ENCODE measurements at places on chromosomes 6 and 20.

GRCh38 chr20:42406826-42407225, 782.9 kb downstream of the PTPRT start:
- no peak for DNase-seq

DNA sequence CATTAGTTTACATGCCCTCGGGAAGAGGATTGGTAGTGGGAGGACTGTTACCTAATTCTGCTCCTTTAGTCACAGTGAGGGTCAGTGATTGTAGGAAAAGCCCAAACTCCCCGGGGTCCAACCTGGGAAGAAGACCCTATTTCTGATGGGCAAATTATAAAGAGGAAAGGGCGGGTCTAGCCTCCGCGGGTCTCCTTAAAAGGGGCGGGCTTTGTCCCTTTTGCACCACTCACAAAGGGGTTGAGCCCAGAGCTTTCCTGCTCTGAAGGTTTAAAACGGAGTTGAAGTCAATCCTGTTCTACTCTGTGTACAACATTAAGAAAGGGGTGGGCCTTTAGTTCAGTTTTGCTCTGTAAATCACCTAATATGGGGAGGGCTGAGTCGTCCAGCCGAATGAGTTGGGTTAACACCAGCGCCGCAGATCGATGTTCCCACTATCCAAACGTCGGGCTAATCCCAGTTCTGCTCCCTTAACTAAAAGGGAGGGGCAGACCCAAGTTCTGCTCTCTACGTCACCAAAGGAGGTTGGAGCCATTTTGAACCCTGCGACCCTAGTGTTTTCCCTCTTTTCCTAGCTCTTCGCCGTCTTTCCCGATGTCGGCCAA, 920 bp upstream of the RNF5 start:
- peak; percentile 90 for DNase-seq

- no peak for DNase-seq
Observed at GRCh38 chr20:53142225-53143127, 170.3 kb downstream of the TSHZ2 start.

- DNase-seq = no peak
Observed at GRCh38 chr6:12361042-12361765, 71.0 kb downstream of the EDN1 start.

- DNase-seq = no peak
Observed at GRCh38 chr6:15769511-15770018, 106.7 kb upstream of the DTNBP1 start.

DNA sequence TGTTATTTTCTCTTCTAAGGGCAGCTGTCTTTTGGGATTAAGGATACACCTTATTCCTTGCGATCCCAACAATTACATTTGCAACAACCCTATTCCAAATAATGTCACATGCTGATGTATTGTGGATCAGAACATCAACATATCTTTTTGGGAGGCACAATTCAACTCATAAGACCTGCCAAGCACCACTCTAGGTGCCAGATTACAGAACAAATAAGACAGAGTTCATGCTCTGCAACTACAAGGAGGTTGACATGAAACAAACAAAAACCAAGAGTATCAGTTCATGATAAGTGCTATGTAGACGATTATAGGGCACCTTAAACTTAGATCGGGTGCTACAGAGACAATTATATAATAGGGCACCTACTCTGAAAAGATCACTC, 203.2 kb upstream of the SGK1 start:
- no peak for DNase-seq

DNA sequence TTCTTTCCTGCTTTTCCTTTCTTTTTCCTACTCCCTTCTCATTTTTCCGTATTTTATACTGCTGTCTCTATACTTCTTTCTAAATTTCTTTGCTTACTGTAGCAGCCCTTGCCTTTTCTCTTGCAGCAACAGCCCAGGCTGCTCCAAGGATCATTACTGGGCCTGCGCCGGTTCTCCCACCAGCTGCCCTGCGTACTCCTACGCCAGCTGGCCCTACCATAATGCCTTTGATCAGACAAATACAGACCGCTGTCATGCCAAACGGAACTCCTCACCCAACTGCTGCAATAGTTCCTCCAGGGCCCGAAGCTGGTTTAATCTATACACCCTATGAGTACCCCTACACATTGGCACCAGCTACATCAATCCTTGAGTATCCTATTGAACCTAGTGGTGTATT, 148.8 kb downstream of the QKI start:
- no peak for DNase-seq

- DNase-seq = no peak
Observed at GRCh38 chr20:48783533-48784272, 44.1 kb downstream of the PREX1 start.

- DNase-seq = no peak
Observed at GRCh38 chr20:9577397-9577796, 63.0 kb downstream of the LAMP5 start.

- DNase-seq = no peak
Observed at GRCh38 chr20:61204206-61204605, 47.9 kb upstream of the CDH4 start.

GRCh38 chr6:144896289-144896688, 611.2 kb downstream of the UTRN start:
- DNase-seq = no peak

DNA sequence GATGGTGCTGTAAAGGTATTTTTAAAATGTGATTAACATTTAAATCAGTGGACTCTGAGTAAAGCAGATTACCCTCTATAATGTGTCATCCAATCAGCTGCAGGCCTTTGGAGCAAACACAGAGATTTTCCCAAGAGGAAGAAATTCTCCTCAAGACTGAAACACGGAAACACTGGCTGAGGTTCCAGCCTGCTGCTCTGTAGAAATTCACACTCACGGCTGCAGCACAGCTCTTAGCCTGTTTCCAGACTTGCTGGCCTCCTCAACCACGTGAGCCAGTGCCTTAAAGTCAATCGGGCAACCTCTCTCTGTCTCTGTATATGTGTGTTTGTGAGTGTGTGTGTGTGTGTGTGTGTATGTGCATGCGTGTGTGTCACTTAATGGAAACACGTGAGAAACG, 41.1 kb downstream of the PDE10A start:
- DNase-seq = no peak

DNA sequence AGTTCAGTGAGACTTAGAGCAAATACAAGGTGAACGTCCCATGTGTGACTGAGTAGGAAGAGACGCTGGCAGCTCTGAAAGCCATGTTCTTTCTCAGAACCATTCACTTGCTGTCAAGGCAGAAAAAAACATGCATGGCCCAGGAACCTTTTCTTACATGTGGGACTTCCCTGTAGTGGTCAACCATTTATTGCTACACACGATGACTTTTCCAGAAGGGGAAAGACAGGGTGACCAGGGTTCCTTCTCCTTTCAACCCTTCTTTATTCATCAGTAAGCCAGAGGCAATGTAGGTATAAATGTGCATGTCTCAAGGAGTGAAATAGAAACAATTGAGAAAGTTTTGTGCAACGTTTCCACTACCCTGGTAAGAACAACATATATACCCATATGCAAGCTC, 189.0 kb downstream of the NFATC2 start:
- DNase-seq = no peak

- DNase-seq = no peak
Observed at GRCh38 chr6:162200945-162201690, 526.4 kb downstream of the PRKN start.

GRCh38 chr6:24524805-24525204, 30.0 kb downstream of the ALDH5A1 start:
- DNase-seq = no peak

- DNase-seq = no peak
Observed at GRCh38 chr6:36232172-36232571, 35.6 kb downstream of the BRPF3 start.

- no peak for DNase-seq
Observed at GRCh38 chr6:150302520-150303176, 66.2 kb upstream of the IYD start.

DNA sequence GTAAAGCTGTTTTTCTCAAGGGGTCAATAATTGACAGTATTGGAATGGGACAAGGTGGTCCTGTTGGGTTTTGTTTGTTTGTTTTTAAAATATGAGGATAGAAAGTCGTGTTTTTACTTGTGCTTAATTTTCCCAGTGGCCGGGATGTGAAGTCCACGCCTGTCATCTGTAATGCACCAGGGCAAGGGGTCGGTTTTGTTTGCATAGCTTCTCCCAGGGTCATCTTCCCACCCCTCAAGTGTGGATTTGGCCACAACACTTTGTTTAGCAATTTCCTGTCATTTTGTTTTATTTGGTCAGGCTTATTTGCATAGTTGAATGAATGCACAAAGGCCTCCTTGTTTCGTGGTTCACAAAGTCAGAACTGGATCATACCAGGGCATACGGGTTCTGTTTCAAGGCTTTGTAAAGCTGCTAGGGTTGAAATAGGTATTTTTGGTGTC, 29.8 kb downstream of the SYNJ2 start:
- DNase-seq = no peak

GRCh38 chr20:20505554-20505953, 137.7 kb downstream of the INSM1 start:
- no peak for DNase-seq

DNA sequence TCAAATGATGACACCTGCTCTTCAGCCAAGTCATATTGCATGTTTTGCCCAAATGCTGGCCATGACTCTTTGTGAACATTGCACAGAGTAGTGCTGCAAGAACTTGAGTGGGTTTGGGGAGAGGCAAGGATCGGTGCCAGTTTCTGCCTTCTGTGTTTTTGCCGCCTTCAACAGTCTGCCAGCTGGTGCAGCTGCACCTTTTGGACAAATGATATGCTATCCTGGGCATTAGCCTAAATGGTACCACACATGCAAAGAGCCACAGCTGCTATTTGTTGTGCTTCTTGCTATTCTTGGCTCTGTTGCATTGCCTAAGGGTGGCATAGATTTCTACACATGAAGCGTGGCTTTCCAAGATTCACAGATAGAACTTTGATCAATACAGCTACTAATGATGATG, 189.0 kb upstream of the CCN2 start:
- DNase-seq = no peak

DNA sequence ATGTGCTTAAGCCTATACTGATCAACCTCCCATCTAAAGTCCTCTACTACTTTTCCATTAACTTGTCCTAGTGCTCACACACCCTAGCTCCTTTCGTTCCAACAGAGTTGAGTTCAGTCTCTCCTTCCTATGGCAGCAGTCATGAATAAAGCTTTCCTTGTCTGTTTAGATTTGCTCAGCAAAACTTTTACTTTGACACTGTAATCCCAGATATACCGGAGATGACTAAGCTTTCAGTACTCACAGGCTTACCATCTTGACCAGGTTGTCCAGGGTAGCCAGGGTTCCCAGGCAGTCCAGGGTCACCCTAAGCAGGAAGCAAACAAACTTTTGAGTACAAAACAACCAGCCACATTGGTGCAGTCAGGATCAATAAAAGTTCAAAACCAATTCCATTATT, 90.7 kb downstream of the COL21A1 start:
- no peak for DNase-seq

DNA sequence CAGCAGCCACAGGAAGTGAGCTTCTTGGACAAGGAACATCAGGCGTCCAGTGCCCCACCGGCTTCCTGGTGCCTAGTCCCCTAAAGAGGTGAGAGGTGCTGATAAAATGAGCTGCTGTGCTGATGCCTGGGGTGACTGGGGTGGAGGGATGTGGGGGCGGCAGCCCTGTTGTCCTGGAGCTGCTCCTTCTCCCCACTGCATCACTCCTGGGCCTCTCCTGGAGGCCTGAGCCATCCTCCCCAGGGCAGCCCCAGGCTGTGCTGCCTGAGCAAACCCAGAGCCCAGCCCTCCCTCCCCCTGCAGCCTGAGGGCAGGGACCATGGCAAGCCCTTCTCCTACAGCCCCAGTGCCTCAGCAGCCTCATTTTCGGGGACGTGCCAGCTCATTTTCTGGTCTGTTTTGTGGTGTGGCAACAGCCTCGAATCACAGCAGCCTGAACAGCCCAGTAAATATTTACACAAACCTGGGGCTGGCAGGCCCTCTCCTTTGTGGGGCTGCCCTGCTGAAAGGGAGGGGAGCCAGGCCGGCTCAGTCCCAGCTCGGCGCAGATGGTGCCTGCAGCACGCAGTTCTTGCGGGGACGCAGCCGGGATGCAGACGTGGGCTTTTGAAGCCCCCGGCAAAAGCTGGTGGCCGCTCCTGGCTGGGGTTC, 259.9 kb downstream of the DLL1 start:
- DNase-seq = no peak

- DNase-seq = peak; percentile 77
Observed at GRCh38 chr6:13711324-13711732, 307 bp downstream of the RANBP9 start.

GRCh38 chr6:30156262-30156599, 4.8 kb downstream of the TRIM10 start:
- no peak for DNase-seq

- DNase-seq = no peak
Observed at GRCh38 chr6:111805511-111806164, 67.6 kb downstream of the FYN start.

GRCh38 chr6:165799391-165800153, 136.5 kb upstream of the PDE10A start:
- DNase-seq = no peak

GRCh38 chr20:8361006-8361652, 229.1 kb downstream of the PLCB1 start:
- DNase-seq = no peak

DNA sequence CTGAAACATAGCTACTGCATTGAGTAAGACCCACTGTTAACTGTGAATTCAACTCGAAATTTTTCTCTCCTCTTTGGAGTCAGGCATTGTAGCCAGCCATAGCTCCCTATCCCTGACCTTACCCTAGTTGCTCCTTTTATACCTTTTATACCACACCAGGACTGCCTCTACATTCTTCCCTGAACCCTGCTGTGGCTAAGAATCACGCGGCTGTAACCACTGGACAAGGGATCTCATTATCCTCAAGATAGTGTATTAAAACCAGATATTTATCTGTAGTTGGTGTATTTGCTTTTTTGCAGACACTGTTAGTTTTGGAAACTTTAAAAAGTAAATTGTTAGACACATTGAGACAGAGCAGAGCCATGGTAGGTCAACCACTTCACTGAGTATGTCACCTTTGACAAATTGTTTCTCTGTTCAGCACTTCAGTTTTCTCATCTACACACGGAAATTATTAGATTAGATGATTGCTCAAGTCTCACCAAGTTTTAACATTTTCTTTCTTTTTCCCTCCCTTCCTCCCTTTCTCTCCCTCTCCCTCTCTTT, 171.9 kb upstream of the PRND start:
- no peak for DNase-seq

- no peak for DNase-seq
Observed at GRCh38 chr20:62198931-62199330, 16.1 kb downstream of the MTG2 start.

- DNase-seq = no peak
Observed at GRCh38 chr6:148771896-148772554, 25.2 kb downstream of the UST start.

GRCh38 chr6:144219056-144219685, 66.0 kb upstream of the UTRN start:
- DNase-seq = no peak

GRCh38 chr6:52697903-52698302, 27.0 kb downstream of the TMEM14A start:
- DNase-seq = no peak

DNA sequence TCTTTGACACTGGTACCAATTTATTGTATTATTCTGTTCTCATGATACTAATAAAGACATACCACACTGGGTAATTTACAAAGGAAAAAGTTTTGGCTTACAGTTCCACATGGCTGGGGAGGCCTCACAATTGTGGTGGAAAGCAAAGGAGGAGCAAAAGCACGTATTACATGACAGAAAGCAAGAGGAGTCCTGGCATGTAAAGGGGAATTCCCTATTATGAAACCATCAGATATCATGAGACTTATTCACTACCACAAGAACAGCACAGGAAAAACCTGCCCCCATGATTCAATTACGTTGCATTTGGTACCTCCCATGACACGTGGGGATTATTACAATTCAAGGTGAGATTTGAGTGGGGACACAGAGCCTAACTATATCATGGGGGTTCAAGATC, 43.4 kb downstream of the SLC22A2 start:
- DNase-seq = no peak
